ENCODE measurements at places on chromosomes 3 and 15. TPM values are rescaled to one million over a fixed set of nuclear protein-coding genes. Genes with fewer than 3 reads are reported as not detected.

NR2F2 gene
- polyA plus RNA-seq: 261 TPM

- no peak for DNase-seq
Observed at GRCh38 chr3:153357436-153357835, 195.4 kb downstream of the RAP2B start.

- DNase-seq: no peak
Observed at GRCh38 chr3:21585216-21585740, 165.7 kb downstream of the ZNF385D start.

DNA sequence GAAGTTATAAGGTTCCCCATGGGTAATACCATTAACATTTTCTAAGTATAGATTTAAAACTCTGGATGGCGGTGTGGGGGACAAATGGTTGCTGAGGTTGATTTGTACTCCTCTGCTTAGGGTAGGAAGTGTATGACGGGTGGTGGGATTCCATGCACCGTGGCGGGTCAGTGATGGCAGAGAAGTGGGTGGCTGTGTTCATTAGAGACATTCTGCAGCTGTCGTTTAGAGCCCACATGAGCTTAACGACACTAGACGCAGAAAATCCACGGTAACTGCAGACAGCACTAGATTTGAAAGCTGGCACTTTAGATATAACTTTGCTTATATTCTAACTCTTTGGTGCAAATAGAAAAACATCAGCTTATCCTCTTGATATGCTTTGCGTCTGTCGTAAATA lies 37.5 kb downstream of the SGO1 start:
- no peak for DNase-seq

ACP3 gene
- 66.5 TPM for polyA plus RNA-seq

DLEC1 gene
- polyA plus RNA-seq: 0.56 TPM

GRCh38 chr3:168583977-168584376 lies 488.3 kb upstream of the GOLIM4 start:
- DNase-seq: no peak

GRCh38 chr3:81068546-81068945 lies 692.9 kb downstream of the GBE1 start:
- DNase-seq: no peak

FAM107A gene
- polyA plus RNA-seq: 4.4 TPM

HYKK gene
- 11.2 TPM for polyA plus RNA-seq

GNL3 gene
- 106 TPM for polyA plus RNA-seq

ARHGAP11A gene
- polyA plus RNA-seq: 35.0 TPM

All from renal pelvis (tissue), 12 donors.